Mesothelial cell of epicardium (in vitro differentiated cells): ENCODE measurements at places on chromosomes 3 and 15.

- no peak for DNase-seq
These were observed 65.0 kb downstream of the WWTR1 start for GRCh38 chr3:149592758-149593240.

DNA sequence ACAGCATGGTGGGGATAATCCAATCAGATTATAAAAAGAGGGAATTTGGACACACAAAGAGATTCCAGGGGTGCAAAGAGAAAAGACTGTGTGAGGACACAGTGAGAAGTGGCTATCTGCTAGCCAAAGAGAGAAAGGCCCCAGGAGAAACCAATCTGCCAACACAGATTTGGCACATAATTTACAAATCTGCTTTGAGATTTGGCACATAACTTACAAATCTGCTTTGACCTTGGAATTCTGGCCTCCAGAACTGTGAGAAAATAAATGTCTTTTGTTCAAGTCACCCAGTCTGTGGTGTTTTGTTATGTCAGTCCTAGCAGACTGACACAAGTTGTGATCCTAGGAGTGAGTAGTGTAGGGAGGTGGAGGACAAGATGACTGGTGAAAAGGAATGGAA, 3.5 kb upstream of the TM4SF18 start:
- DNase-seq, result no peak

- no peak for DNase-seq
These were observed 227.0 kb upstream of the CTNNB1 start for GRCh38 chr3:40972350-40972749.

DNA sequence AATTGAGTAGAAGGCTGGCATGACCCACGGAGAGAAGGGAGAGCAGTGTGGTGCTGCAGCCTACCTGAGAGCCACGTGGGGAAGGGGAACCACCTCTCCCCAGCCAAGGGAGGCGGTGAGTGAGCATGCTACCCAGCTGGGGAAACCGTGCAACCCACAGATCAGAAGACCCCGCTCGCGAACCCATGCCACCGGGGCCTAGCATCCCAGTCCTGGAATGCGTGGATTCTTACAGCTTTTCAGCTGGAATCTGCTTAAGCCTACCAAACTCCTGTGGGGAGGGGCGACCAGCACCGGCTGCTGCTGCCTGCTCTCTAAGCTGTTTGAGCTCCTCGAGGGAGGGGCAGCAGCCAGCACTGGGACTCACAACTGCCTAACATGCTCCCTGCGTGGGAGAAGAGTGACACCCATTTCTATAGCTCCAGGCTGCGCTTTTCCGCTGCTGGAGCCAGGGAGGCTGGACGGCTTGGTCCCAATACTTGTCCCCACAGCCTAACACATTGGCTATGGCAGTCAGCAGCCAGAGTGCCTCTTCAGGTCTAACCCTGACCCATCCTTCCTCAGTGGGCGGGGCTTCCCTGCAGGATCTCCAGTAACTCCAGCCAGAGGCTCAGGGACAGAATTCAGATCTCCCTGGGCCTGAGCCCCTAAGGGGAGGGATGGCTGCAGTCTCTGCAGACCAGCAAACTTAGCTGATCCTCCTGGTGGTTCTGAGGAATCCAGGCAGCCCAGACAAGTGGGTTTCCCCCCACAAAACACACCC, 20.0 kb upstream of the TEX55 start:
- DNase-seq, result no peak

DNA sequence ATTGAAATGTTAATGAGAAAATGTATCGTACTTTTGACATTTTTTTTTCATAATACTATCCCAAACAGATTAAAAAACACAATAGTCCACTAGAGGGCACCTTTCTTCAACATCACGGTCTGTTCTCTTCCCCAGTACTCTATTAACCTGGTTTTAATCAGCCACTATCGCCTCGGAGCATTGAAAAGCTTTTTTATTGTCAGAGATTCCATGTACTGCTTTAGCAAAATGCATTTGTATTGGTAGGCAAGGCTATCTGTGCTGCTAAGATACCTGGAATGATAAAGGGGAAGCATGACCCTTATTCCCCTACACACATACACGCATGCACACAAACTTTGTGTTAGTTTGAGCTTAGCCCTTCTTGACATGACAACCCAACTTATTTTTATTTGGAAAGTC, 160.1 kb upstream of the IL12A start:
- no peak for DNase-seq

GRCh38 chr3:146343551-146343950, 92.6 kb upstream of the PLSCR4 start:
- DNase-seq, result no peak

- DNase-seq, result no peak
These were observed 96.9 kb downstream of the HMG20A start for GRCh38 chr15:77517579-77517978.

- DNase-seq, result no peak
These were observed 408.3 kb upstream of the RGMA start for GRCh38 chr15:93497291-93497690.
